AG08395 (cell line): ENCODE measurements at places on chromosomes 11 and 22.

- DNase-seq, result no peak
Measured at GRCh38 chr22:44516841-44517240, 18.8 kb upstream of the RTL6 start.

DNA sequence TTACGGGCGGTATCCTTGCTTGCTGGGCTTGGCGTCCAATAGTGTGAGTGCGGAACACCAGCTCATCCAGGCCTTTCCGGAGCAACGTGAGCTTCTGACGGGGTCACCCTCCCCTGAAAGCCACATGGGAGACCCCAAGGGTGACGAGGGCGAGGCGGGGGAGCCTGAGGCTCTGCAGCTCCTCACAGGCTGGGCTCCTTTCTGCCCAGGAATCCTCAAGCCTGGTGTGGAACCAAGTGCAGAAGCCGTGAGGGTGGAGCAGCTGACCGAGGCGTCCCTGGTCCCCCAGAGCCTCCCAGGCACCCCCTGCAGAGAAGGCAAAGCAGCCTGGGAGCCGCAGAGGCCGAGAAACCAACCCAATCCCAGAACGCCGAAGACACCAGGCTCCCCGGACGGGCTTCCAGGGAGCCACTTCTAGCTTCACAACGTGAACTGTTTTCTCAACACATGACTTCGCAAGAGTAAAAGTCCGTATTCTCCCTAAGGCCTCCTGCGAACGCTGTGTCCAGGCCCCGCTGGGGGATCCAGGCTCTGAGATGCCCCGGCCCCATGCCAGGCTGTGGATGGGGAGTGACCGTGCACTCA is 530.3 kb downstream of the BRD1 start:
- DNase-seq, result no peak

- DNase-seq, result no peak
Measured at GRCh38 chr11:63937713-63938478, 906 bp upstream of the NAA40 start.

DNA sequence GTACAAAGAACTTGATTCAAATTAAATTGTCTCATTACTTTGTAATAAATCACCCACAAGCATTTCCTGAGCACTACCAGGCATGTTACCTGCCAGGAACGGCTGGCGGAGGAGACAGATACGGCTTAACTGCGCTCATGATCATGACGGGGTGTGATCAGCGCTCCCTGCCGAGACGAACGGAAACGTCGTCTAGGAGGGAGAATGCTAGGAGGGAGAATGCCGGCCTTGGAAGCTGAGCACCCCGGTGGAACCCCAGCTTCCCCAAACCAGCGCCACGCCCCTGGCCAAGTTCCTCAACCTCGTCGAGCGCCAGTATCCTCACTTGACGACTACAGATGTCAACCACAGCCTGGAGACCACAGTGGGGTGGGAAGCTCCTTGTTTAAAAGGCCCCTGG is 272.8 kb downstream of the CTTN start:
- DNase-seq, result no peak

DNA sequence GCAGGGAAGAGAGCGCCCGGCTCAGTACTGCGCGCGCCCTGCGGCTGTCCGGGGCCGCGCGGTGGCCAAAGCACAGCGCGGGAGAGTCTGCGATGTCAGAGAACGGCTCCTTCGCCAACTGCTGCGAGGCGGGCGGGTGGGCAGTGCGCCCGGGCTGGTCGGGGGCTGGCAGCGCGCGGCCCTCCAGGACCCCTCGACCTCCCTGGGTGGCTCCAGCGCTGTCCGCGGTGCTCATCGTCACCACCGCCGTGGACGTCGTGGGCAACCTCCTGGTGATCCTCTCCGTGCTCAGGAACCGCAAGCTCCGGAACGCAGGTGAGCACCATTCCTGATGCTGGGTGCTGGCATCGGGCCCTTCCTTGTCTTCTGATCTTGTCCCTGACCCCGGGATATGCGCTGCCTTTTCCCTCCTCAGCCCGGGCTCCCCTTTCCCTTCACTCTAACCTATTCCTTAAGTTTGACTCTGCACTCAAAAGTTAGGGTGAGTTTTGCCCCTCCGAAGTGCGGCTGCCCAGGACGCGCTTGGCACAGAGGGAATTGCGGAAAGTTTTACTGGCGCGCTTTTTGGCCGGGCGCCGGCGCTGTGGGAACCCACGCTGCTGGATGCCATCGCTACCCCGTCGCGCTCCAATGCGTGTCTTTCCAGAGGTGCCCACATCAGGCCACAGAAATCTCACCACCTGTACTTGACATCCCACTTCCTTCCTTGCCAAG is at the start of gene MTNR1B:
Gene MTNR1B, plus strand, starts transcription at position 18 of the 714 bp plus-strand sequence. Its CDS starts 75 bp downstream, at position 93.
- DNase-seq, result no peak

DNA sequence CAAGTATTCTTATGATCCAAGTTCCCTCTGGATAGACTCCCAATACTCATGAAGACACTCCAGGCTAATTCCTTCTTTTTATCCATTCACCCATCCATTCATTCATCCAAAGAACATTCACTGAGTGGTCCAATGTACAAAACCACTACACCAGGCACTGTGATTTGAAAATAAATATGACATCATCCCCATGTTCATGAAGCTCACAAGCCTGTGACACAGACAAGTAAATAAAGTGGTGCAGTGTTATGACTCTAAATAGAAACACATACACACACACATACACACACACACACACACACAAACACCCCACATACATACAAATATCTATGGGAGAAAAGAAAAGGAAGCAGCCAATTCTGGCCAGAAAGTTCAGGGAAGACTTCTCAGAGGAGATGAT is 35.5 kb downstream of the MTMR2 start:
- DNase-seq, result no peak

GRCh38 chr11:58334708-58335107 is 24.2 kb downstream of the OR5B17 start:
- DNase-seq, result peak; percentile 63

GRCh38 chr11:26777372-26777808 is 55.5 kb upstream of the SLC5A12 start:
- no peak for DNase-seq

GRCh38 chr11:65298131-65298535 is 16.5 kb upstream of the CDC42EP2 start:
- no peak for DNase-seq

- peak; percentile 30 for DNase-seq
Measured at GRCh38 chr11:31956310-31956709, 134.6 kb upstream of the RCN1 start.

- no peak for DNase-seq
Measured at GRCh38 chr11:62578541-62578940, 4.8 kb upstream of the EEF1G start.

DNA sequence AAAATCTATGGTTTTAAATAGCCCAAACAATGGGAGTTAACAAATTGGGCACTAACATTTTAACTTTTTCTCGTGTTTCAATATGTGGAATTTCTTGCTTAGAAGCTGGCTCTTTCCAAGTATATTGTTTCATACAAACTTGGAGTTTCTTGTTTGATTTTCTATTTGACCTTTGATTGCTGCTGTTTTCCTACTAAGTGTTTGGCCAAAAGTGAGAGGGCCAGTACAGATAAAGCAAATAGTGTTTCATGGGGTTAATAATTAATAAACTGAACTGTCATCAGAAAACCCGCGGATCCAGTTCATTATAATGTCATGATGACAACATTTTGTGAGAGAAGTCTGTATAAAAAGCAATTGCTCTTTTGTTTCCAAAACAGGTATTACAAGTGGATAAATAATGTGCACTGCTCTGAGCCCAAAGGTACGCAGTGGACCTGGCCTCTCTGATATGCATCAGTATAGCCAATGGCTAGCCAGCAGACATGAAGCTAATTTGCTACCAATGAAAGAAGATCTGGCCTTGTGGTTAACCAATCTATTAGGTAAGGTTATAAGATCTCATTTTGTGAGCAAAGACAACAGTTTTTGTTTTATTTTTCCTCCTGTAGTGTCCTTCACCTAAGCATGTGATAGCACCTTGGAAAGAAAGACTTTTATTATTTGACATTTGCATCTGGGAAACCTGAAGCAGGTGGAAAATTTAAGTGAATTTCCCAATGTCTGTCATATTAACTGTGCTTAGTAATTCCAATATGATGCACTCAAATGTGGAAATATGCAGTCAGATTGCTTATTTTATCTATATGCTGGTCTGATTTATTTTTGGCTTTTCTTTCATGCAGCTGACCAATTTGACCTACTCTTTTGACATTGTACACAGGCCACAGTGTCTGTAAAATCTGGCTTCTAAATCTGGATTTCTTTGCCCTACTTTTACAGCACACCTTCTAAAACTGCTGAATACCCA is 8.3 kb downstream of the GAS2 start:
- DNase-seq, result no peak

- no peak for DNase-seq
Measured at GRCh38 chr11:50423208-50423607, 390.5 kb downstream of the OR4C45 start.

- peak; percentile 42 for DNase-seq
Measured at GRCh38 chr11:9601037-9601875, 27.8 kb downstream of the WEE1 start.

DNA sequence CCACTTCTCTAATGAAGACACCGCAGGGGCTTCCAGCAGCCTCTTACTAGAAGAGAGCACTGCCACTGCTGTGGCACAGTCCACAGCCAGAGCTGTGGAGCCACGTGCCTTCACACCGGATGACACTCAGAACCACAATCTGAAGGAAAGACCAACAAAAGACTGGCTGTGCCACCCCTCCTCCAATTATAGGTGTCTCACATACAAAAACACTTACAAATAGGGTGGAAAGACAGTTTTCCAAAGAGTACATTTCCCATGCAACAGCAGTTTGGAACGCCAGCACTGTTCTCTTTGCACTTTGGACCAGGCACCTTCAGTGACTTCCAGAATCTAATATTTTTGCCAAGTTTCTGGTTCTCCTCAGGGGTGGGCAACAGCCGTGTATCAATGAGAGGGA is 38.0 kb upstream of the SLC25A1 start:
- no peak for DNase-seq

DNA sequence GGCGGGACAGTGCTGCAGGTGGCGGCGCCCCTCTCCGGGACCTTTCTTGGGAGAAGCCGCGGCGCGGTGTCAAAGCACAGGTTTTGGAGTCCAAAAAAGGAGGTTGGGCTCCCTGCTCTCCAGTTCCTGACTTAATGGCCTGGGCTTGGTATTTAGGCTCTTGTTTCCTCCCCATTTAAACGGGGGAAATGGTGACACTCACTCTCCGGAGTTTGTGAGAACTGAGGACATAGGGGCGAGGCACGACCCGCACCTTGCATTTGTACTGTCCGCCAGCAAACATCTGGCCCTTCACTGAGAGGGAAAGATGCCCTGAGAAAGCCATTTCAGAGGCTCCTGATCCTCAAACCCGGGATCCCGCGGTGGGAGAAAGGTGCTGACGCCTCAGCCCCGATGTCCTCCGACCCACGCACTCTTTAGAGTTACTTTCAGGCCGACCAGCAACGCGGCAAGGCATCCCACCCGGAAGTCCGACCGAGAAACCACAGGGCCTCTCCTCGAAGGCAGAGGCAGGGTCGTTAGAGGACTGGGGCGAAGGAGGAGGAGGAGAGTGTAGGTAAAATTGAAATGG is 2.9 kb upstream of the WDR74 start:
- DNase-seq, result no peak

- no peak for DNase-seq
Measured at GRCh38 chr22:24871611-24872205, 65.7 kb downstream of the SGSM1 start.

- DNase-seq, result peak; percentile 31
Measured at GRCh38 chr11:108693852-108694251, 29.0 kb downstream of the DDX10 start.

GRCh38 chr22:36590441-36591056 is 61.6 kb upstream of the EIF3D start:
- DNase-seq, result no peak

- no peak for DNase-seq
Measured at GRCh38 chr11:13128354-13128753, 119.2 kb downstream of the RASSF10 start.

DNA sequence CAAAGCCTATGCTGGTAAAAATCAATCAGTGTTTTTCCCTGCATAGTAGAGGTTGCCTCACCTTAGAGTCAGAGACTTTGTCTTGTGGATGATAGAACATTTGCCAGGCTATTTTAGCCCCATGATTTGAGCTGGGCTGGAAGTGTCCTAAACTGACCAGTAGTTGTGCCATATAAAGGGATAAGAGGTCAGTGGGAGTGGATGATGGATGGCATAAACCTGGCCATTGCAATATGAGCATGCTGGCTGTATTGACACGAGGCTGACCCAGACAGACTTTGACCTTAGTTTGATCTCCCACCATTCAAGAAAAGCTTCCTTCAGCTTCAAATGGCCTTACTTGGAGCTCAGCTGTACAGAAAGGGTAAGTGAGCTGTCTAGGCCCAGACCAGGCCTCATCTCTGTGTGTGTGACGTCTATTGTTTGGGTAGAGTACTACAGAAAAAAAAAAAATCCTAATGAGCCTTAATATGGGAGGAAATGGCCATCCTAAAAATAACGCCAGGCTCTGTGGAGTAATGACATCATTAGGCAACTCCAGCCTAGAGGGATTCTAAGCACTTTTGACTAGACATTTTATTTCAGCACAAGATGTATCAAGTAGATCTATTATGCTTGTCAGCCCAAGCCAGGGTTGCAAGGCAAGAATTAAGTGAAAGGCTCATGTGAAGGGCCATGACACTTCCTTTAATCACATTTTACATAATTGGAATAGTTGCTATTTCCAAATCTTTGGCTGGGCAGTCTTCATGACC is 51.3 kb upstream of the CADM1 start:
- no peak for DNase-seq

DNA sequence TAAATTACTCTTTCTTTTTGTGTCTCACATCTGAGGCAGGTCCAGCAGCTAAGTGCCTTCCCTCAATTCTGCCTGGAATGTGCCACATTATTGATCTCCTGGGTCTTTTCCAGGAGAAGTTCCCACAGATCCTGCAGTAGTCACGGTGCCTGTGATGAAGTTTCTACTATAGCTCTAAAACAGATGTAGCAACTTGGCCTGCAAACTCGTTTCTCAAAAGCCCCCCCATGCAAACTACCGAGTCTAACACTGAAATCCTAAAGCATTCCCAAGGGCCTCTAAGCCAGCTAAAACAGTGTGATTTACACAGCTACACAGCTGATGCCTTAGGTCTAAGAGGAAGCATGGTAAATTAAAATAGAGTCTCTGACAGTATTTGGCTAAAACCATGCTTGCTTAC is 54.3 kb downstream of the DDI1 start:
- no peak for DNase-seq

- DNase-seq, result peak; percentile 14
Measured at GRCh38 chr11:95339086-95339901, 108.3 kb upstream of the SESN3 start.

- no peak for DNase-seq
Measured at GRCh38 chr22:41683616-41684015, 5.1 kb downstream of the SNU13 start.
